ENCODE measurements at places on chromosomes 2 and 18.

GRCh38 chr2:147250652-147251356 is 594.0 kb upstream of the ACVR2A start:
- no peak for DNase-seq

DNA sequence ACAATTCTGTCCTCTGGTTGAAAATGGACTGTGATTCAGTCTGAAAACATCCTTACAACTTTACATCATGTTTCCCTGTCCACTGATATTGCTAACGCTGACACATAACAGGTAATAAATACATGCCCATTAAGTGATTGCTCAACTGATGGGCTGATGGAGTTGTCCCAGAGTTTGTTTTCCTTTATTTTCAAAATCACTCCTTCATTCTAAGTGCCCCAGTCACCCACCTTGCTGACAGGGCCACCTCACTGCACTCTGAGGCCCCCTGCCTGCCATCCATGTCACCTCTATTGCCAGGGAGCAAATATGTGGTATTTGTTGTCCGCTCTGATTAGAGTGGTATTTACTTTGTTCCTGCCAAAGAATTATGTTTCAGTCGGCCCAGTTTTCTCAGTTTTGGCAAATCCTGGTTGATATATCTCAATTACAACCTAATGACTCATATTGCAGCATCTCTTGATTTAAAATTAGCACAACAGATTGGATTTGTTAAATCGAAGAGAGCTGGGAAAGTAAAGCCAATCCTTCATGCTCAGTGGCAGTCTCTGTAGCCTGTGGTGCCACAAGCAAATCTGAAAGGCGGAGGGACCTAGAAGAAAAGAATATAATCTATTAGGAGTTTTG is 105.1 kb downstream of the RDH14 start:
- DNase-seq = no peak

DNA sequence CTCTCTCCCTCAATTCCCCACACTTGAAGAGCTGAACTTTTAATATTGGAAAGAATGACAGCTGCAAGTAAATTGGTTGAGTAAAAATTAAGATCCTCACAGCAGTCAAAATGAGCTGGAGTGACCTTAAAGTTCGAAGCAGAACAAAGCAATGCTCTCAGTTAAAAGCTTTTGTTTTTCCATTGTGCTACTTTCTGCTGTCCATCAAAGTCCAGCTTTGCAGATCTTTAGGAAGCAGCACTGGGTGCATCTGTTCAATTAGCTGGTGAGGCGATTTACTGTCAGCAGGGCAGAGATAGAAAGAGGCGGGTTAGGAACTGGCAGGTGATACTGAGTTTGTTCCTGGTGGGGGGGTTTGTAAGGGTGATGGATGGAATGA is 834.8 kb downstream of the CPS1 start:
- no peak for DNase-seq

- DNase-seq = no peak
These were observed 317.8 kb downstream of the AGAP1 start for GRCh38 chr2:235811446-235812184.

GRCh38 chr18:74638210-74638609 is 40.5 kb downstream of the ZNF407 start:
- no peak for DNase-seq

DNA sequence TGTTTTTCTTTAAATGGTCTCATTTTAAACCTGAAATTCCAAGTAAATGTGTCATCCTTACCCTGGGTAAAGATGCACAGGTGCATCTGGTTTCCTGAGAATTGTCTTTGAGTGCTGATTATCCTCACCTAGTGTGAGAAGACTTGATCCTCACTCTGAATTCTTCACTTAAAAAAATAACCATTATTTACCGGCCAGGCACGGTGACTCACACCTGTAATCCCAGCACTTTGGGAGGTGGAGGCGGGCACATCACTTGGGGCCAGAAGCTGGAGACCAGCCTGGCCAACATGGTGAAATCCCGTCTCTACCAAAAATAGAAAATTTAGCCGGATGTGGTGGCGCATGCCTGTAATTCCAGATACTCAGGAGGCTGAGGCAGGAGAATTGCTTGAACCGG is 9.9 kb upstream of the WNT6 start:
- no peak for DNase-seq

DNA sequence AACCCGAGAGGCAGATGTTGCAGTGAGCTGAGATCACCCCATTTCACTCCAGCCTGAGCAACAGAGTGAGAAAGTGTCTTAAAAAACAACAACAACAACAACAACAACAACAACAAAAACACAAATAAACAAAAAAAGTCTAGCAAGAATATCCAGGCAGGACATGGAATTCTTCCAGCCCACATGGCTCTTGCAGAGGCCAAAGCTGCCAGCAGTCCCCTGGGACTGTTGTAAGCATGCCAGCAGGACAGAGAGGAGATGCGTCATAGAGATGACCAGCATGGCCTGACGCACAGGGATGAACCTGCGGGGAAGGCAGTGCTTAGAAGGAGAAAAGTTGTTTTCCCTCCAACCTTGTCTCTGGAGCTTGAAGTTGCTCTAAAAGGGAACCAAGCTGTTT is 182.3 kb upstream of the PGAP1 start:
- no peak for DNase-seq

- no peak for DNase-seq
These were observed 123.2 kb downstream of the EPHA4 start for GRCh38 chr2:221448844-221449390.

DNA sequence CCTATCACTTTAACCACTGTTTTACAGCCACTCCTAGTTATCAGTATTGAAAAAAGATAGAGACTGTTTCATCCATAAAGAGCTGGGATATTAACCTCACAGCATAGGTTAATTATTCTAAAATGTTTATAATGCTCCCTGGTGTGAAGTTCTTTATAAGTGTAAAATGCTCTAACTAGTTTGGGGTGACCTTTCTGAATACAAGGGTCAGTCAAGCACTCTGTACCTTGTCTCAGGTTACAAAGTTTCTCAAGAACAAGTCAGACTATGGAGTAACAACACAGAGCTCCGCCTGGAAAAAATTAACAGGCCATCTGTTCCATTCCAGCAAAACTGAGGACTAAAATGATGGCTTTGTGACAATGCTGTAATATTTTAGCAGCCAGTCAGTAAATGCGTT is 107.4 kb downstream of the NOL4 start:
- no peak for DNase-seq

- no peak for DNase-seq
These were observed 32.5 kb upstream of the PUM2 start for GRCh38 chr2:20382965-20383810.

DNA sequence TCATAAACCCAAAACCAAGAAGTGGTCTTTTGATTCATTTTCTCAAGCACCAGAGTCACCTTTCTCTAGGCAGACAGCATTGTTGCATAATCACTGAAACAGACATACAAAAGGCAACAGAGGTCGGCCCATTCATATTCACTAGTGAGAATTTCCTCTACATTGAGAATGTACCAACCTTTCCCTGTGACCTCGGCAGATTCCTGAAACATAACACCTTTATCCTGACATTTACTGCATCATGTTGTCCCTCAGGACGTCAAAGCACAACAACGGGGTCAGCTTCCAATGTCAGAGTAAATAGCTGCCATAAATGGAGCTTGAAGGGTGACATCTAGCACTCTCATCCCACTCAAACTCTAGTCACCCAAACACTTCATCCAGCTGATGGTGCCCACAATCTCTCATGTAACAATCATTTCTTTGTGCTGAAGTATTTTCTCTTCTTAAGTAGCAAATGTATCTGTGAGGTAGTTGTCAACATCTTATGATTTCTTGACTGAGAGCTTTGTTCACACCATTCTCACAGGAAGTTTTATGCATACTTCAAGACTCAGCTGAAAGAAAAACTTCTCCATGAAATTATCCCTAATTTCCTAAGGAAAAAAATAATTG is 802.6 kb upstream of the CHAC2 start:
- no peak for DNase-seq

DNA sequence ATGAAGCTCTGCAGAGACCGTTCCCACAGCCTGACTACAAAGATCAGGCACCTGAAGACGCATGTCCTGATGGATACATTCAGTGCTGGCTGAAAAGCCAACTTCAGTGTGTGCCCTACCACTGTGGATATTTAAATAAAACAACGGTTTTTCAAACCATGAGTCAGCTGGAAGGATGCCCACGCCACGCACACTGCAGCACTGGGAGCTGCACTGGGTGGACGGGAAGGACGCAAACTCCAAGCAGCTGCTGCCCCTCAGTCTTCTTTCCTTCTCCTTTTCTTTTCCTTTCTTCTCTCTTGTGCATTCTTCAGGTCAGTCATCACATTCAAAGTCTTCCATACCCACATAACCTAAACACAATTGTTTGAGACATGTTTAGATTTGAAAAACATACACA is 7.9 kb downstream of the TMEM18 start:
- no peak for DNase-seq

DNA sequence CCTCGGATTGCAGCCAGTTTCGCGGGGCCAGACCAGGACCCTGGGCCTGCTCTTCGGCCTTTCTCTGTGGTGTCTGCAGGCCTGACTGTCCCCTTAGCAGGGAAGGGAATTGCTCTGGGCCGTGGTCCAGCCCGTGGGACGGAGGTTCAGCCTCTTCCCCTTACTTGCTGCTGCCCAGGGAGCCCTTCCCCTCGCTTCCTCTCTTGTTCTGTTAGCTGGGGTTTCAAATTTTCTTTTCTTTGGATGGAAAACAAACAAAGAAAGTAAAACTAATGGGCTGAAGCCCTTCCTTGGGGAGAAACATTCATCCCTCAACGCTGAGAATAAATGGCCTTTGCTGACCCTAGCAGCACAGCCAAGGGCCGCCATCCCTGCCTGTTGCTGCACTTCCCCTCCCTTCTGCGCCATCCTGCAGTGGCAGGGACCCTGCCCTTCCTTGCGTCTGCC is 52.4 kb downstream of the ASAP2 start:
- DNase-seq = no peak

DNA sequence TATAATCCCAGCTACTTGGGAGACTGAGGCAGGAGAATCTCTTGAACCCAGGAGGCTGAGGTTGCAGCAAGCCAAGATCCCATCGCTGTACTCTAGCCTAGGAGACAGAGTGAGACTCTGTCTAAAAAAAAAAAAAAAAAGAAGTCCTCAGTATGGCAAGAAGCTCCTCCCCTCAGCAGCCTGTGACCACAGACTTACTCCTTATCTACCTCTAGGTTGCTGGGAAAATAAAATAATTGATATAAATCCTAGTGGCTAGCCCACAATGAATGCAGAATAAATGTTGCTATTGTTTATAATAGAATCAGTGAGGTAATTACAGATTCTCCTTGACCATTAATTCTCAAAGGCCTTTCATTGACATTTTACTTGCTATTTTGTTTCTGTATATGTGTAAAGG is 70.6 kb downstream of the IRS1 start:
- no peak for DNase-seq

GRCh38 chr2:199727306-199727705 is 123.7 kb downstream of the FTCDNL1 start:
- DNase-seq = no peak

DNA sequence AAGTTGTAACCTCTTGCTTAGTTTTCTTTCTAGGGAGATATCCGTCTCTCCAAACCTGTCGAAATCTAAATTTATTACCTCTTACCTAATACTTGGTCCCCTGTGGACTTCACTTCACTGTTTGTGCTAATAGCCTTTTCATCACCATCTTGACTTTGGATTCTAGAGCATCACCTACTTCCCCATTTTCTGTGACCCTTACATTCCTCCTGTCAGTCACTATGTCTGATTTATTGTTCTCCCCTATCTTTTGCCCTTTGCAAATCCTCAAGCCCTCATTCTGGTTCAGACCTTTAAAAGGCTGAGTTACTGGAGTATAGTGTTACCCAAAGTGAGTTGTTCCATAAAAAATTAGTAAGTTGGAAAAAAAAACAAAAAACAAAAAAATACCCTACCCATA is 7.5 kb downstream of the MYO1B start:
- DNase-seq = no peak

DNA sequence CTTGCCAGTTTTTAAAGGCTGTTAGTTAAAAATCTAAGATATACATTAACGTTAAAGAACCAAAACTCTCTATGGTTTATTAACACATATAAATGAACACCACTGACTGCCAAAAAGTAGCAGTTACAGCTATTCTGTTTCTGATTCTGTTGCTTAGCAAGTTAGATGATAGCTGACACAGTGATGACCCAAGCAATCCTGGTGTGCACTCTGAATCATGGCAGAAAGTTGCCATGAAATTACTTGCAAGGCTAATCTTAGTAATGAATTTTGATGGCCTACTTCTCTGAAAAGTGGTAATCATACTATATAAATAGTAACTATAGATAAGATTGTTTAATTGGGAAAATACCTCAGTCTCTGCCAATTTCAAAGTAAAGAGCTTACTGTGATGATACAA is 57.7 kb downstream of the ROCK2 start:
- DNase-seq = no peak

- DNase-seq = no peak
These were observed 335.0 kb upstream of the NT5C1B start for GRCh38 chr2:18924386-18924785.

DNA sequence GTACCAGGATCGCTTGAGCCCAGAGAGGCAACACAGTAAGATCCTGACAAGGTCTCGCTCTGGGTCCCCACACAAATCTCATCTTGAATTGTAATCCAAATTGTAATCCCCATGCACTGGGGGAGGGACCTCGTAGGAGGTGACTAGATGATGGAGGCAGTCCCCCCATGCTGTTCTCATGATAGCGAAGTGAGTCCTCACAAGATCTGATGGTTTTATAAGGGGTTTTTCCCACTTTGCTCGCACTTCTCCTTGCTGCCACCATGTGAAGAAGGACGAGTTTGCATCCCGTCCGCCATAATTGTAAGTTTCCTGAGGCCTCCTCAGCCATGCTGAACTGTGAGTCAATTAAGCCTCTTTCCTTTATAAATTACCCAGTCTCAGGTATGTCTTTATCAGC is 46.0 kb upstream of the SERTAD2 start:
- DNase-seq = no peak

DNA sequence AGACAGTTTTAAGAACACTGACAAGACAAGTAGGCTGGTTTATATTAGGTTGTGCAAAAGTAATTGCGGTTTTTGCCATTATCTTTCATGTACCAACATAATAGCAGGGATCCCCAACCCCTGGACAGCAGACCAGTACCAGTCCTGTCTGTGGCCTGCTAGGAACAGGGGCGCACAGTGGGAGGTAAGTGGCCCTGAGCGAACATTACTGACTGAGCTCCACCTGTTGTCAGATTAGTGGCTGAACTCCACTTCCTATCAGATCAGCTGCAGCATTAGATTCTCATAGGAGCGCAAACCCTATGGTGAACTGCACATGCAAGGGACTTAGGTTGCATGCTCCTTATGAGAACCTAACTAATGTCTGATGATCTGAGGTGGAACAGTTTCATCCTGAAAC is 921.9 kb downstream of the CCDC85A start:
- no peak for DNase-seq

- no peak for DNase-seq
These were observed 156.4 kb downstream of the DCC start for GRCh38 chr18:52496426-52496825.

GRCh38 chr2:181943411-181944124 is 42.1 kb upstream of the PPP1R1C start:
- DNase-seq = no peak

DNA sequence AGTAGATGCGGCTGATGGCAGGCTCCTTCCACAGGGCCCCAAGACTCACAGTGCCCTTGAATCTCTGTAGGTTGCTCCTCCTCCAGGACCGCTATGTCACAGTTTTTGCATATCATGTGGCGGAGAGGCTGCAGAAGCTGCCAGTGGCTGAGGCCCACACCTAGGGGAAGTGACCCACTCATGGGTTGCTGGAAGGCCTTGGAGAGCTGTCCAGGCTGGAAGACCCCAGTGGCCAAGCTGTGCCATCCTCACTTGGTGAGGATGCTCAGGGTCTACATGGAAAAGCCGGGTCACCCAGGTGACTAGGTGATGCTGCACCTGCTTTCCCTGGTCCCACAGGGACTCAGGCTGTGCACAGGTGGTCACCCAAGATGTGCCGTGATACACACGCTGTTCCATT is 90.6 kb downstream of the SEPTIN10 start:
- DNase-seq = no peak

Data from amygdala (tissue), 56 donors.